ENCODE measurements at places on chromosomes 6 and 20.

DNA sequence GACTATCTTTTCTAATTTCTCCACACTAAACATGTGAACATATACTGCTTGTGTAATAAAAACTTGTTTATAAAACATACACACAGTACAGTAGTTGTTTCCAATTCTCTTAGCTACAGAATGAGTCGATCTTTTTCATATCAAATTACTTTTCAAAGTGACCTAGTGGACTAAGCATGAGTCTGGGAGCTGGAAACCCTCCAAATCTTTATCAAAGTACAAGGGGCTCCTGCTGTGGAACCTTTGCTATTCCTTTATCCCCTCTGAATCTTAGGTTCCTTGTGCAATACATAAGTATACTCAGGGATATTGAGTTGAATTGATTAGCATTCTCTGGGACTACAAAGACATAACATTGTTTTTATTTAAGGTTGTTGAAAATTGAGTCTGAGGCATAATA lies 48.7 kb upstream of the TAB2 start:
- no peak for DNase-seq

- no peak for DNase-seq
Observed at GRCh38 chr6:50380406-50381098, 330.8 kb upstream of the DEFB112 start.

GRCh38 chr6:52965380-52965779 lies 29.7 kb downstream of the GSTA4 start:
- DNase-seq, result no peak

GRCh38 chr6:22029171-22029570 lies 267.7 kb downstream of the PRL start:
- DNase-seq, result no peak

DNA sequence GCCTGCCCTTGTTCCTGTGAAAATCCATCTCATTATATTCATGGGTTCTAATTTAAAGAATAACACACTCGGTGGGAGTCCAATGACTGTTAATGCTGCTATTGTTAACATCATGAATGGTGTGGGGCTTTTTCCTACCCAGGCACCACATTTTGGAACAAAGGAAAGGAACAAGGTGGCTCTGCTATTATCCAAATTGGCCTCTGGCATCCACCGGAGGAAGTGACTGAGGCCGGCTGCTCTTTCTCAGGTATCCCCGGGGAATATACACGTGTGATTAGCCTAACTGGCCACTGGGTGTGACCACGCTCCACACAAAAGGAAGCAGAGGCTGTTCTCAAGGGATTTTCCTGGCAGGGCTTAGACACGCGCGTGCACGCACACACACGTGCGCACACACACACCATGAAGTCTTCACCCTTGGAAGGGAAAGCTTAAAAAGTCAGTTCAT lies 601.2 kb upstream of the ARID1B start:
- DNase-seq, result no peak

GRCh38 chr20:49508435-49509199 lies 26.1 kb upstream of the KCNB1 start:
- no peak for DNase-seq

- no peak for DNase-seq
Observed at GRCh38 chr6:34970488-34970887, 81.4 kb downstream of the ANKS1A start.

DNA sequence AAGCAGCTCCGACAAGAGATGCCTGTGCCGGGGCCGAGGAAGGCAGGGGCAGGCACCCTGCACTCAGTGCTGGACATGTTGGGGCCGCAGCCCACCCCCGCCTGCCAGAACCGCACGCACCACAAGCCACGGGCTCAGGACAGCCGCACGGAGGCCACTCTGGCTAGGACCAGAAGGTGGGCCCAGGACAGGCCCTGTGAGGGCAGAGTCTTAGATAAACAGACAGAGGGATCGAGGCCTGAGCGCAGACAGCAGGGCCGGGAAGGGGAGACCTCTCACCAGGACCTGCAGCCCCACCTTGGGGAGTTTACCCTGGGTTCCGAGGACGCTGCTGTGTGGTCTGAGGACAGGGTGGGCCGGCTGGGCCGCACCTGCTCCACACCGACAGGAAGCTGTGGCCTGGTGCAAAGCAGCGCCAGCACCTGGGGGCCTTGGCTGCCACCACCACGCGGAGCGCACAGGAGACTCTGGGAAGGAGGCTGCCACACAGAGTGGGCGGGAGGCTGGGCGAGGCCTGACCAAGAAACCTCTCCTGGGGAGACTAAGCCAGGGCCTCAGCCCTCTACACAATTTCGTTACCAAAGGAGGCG lies 32.0 kb downstream of the KCNQ2 start:
- no peak for DNase-seq

GRCh38 chr6:132298344-132298949 lies 102.8 kb downstream of the MOXD1 start:
- DNase-seq, result no peak

GRCh38 chr20:50601511-50602431 lies 89.6 kb downstream of the RIPOR3 start:
- DNase-seq, result no peak

DNA sequence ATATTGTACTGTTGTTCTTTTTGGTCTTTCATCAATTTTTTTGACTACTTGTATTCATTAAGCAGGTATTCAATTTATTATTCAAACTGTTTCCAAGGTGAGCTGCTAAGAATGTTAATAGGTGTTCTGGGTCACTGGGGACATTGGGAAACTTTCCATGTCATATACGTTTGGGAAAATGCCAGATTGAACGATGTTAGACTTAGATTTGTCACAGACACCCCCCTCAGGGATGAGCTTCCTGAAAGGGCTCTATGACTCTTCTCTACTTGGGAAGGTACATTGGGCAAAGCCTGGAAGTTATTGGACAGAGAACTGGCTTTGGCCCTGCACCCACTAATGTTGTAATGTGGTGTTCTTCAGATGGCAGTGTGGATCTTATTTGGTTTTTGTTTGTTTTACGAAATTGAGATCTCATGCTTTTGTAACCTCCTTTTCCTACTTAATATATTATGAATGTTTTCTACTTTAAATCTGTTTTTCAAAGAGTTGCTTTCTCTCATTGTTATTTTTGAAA lies 42.1 kb downstream of the PLCB4 start:
- no peak for DNase-seq

GRCh38 chr6:43766964-43767461 lies 3.0 kb upstream of the VEGFA start:
- DNase-seq, result no peak

Measured in right atrium auricular region (tissue), 2 donors.